ENCODE measurements at places on chromosomes 12 and 14.
A peak's percentile ranks its signal among the peaks of the same experiment; 100 is the strongest.

- no peak for DNase-seq
Observed at GRCh38 chr14:86787717-86788116, 1205.3 kb downstream of the GALC start.

- peak; percentile 69 for DNase-seq
Observed at GRCh38 chr12:104219908-104220404, 4.4 kb downstream of the TXNRD1 start.

- no peak for DNase-seq
Observed at GRCh38 chr12:120574106-120574505, 7.1 kb downstream of the POP5 start.

- DNase-seq, result no peak
Observed at GRCh38 chr12:18275981-18276380, 14.7 kb downstream of the PIK3C2G start.

DNA sequence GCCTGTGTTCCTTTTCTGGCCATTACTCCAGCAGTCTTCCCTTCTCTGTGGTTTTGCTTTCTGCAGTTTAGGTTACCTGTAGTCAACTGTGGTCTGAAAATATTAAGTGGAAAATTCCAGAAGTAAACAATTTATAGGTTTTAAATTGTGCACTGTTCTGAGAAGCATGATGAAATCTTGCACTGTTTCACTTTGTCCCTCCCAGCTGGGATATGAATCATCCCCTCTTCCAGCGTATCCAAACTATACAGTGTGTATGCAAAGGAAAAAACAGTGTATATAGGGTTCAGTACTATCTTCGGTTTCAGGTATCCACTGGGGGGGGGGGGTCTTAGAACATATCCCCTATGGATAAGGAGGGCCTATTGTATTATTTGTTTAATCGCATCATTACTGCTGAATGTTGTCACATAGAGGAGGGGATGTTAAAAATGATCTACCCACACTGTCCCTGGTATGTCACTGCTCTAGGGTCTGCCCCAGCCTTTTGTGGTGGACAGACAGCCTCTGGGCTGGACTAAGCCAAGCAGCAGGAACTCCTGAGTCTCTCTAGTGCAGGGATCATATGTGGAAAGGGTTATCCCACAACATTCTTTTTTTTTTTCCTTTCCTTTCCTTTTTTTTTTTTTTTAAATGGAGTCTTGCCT lies 109.1 kb upstream of the MAX start:
- peak; percentile 37 for DNase-seq
